ENCODE measurements at places on chromosomes 6 and 20.

DNA sequence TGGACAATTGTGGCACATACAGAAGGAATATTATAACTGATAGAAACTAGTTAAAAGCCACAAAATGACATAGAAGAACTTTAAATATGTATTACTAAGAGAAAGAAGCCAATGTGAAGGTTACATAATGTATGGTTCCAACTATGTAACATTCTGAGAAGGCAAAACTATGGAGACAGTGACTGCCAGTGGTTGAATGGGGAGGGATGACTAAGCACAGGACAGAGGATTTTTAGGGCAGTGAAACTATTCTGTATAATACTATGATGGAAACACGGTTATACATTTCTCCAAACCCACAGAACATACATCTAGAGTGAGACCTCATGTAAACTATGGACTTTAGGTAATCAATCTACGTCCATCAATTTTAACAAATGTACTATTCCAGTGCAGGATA is 22.4 kb downstream of the SYNCRIP start:
- DNase-seq: no peak

DNA sequence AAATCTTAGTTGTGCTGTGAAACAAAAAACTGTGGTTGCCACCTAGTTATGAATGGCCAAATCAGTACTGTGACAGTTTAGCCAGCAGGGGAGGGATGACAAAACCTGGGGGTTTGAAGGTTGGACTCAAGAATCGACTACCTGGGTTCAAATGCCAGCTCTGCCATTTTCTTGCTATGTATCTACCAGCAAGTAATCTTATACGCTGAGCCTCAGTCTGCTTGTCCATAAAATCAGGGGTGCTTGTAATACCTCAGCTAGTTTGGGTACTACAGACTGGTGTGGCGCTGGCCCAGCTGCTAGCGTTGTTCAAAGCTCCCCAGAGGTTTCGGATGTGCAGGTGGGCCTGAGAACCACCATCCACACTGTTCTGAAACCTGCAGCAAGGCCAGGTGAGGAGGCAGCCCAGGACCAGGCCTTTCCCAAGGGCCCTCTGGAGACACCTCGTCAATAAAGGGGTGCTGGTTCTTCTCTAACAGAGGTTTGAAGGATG is 40.4 kb downstream of the TRAM2 start:
- DNase-seq: no peak

DNA sequence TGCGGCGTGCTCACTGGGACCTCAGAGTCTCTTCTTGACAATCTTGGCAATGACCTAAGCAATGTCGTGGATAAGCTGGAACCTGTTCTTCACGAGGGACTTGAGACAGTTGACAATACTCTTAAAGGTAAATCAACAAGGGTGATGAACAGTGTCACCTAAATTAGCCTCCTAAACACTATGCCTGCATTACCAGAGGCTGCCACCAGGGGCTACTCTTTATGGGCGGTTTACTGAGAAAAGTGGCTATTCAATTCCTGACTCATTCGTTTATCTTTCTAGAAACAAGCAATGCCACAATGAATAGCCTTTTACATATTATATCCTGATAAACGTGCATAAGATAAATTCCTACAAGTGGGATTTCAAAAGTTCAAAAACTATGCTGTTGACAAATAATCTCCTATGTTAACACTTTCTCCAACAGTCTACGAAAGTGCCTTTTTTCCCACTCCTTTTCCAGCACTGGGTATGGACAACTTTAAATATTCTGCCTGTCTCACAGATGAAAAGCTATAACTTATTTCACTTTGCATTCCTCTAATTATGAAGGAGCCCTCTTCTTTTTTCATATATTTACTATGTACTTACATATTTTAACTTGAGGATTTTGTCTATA is 1.3 kb downstream of the BPIFA2 start:
- no peak for DNase-seq

- no peak for DNase-seq
These were observed 57.0 kb downstream of the TNFAIP3 start for GRCh38 chr6:137923866-137924653.

GRCh38 chr6:32954986-32955802 is 2.3 kb upstream of the HLA-DMA start:
- DNase-seq: peak; percentile 41

- peak; percentile 96 for DNase-seq
These were observed at the start of gene EFHC1 for GRCh38 chr6:52419809-52420667. EFHC1 (plus strand) TSS chr6:52420342; CDS start chr6:52420411, 69 bp downstream.

DNA sequence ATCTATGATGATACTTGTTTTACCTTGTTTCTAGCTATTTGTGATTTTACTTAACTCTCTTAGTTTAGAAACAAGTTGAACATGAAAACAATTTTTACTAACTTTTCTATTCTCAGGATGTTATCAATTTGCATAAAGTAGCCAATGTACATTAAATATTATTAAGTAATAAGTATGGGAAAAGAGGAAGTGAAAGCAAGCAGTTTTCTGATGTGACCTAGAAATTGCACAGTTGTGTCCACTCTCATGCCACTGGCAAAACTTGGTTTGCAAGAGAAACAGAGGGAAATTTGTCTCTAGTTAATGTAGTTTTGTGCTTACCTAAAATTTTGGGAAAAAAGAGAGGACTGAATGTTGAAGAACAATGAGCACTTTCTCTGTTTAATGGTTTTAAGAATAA is 19.2 kb upstream of the TSPYL1 start:
- DNase-seq: no peak

- DNase-seq: no peak
These were observed 85.3 kb downstream of the MAP7 start for GRCh38 chr6:136464874-136465273.

DNA sequence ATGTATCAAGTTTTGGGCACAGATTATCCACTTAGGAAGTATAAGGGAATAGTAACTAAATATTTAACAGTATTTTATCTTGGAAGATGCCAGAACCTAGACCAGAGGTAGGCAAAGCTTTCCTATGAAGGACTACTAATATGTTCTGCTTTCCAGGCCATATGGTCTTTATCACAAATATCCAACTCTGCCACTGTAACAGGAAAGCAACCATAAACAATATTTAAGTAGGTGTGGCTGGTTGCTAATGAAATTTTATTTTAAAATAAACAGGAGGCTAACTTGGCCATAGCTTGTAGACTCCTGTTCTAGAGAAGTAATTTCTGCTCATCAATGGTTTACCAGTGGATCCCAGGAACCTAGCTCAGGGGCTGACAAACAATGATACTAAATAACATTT is 39.4 kb downstream of the NOL7 start:
- DNase-seq: no peak

DNA sequence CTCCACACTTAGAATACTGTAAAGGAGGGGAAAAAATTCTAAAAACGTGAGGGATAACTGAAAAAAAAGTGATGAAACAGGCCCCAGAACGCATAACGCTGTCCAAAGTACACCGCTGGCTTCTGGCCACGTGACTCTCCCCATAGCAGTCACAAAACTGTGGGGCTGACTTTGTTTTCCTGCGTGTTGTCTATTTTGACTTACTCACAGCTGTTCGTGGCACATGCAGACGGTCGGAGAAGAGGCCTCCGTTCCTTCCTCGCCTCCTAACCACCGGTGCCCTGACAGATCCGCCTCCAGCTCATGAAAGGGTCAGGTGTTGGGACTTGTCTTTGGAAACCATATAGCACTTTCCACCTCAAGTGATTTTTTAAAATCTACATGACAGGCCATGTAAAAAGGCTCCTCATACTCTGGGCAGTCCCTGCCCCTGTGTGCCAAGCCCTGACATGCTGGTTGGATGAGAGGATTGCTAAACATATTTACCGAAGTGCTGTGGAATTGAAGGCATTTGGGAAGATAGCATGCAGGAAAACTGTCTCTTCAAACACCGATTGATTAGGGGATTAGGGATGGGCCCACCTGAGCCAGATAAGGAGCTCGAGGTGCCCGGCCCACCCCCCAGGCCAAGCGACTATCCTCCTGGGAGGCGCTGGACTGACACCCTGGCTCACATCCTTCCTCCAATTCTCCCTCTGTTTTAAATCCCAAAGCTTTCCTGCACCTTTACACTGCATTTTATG is 54.8 kb downstream of the DACT2 start:
- no peak for DNase-seq

GRCh38 chr20:15848995-15849610 is 724.1 kb downstream of the KIF16B start:
- peak; percentile 60 for DNase-seq

DNA sequence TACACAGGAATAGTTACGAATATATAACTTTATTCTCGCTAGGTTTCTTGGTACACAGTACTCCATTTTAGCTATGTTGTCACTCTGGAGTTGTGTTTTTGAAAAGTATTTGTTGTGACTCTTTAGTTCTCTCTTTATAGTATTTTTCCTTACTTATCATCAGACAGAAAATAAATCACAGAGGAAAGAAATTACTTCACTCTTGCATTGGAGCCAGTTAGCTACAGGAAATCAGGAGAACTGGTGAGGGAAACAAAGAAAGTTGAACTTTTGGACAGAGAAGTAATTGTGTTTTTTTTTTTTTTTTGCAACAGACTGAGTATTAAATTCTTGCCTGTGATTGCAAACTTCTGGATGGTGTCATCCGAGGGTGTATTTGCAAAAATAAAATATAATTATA is 33.9 kb downstream of the DSE start:
- DNase-seq: no peak

DNA sequence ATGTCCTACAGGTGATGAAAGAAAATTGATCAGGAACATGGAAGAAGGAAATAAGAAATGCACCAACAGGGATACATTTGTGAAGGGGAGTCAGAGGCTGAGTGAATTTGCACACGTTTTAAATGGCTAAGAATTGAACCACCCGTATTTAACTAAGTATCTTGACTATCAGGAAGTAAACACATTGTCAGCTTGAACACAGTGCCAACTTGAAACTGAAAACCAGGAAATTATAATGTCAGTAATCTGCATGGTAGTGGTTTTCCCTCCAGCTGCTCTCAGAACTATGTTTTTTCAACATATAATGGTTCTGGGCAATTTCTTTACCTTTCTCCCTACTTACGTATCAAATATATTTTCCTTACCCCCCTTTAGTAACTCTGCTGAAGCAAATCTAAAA is 366.5 kb upstream of the POU3F2 start:
- no peak for DNase-seq

DNA sequence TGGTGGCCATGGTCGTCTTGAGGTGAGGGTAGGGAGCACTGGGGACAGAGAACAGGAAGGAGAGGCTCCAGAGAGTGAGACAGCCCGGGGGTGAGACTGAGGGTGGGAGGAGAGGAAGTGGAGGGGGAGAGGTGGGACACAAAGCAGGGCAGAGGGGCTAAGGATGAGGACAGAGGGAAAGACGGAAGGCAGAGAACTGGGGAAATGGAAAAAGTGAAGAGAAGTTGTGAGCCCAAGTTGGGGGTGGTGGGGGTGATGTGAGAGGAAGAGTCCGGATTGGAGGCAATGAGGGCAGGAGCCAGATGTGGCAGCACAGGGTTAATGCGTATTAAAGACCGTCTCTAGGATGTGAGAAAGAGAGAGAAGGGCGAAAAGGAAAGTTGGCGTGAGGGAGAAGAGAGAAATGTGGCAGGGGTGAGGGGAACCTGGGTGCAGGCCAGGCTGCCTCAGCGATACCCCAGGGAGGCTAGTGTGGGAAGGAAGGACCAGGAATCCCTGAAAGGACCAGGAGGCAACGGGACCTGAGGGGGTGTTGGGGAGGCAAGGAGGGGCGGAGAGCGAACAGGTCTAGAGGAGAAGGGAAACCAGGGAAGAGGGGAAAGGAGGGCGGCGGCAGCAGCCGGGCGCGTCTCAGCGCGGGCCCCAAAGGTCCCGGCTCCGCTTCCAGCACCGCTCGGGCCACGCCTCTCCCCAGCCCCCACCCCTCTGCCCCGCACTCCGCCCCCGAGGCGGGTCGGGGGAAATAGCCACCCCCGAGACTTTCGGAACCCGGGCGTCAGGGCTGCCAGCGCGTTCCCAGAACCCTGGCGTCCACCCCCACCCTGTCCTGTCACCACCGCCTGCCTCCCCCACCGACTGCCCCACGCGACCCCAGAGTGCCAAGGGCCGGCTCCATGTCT is at the start of gene PPP1R18:
Gene PPP1R18, minus strand, starts transcription at position 637 of the 899 bp plus-strand sequence. Its CDS starts 627 bp downstream, at position 10.
- DNase-seq: peak; percentile 80

GRCh38 chr6:98971303-98971702 is 23.6 kb upstream of the FBXL4 start:
- DNase-seq: peak; percentile 43

- DNase-seq: no peak
These were observed 1088.2 kb upstream of the CITED2 start for GRCh38 chr6:140462453-140463311.

Data from HAP-1 (cell line).